Sigmoid colon (tissue), 7 donors: ENCODE measurements at places on chromosomes 13 and 19. TPM values are rescaled to one million over a fixed set of nuclear protein-coding genes. Genes with fewer than 3 reads are reported as not detected.

DNA sequence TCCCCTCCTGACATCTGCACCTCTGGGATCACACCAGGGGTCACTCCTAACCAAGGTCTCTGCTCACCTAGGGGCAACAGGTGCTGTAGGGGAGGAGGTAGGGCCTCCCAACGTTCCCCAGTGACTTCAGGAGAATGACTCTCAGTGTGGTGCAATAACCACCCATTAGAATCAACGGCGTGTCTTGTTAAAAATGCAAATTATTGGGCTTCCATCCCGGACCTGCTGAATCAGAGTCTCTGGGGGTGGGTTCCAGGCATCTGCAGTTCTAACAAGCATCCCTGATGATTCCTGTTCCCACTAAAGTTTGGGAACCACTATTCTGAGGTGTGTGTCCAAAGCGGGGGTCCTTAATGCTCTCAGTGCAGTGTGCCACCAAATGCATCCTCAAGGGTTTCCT lies 84.6 kb downstream of the CRYL1 start:
- no peak overlapping the region for H3K4me3 ChIP-seq
- H3K27me3 ChIP-seq, result no peaks in the 10 kb centered on the region
- H3K36me3 ChIP-seq, result no peaks in the 10 kb centered on the region

GRCh38 chr19:1767464-1767933 lies 14.2 kb downstream of the ONECUT3 start:
- H3K27me3 ChIP-seq, result peaks cover 98% of the 10 kb centered on the region
- H3K4me1 ChIP-seq, result no peaks in the 10 kb centered on the region
- no peak overlapping the region for H3K27ac ChIP-seq
- no peak for DNase-seq
- H3K4me3 ChIP-seq, result no peak overlapping the region

DNA sequence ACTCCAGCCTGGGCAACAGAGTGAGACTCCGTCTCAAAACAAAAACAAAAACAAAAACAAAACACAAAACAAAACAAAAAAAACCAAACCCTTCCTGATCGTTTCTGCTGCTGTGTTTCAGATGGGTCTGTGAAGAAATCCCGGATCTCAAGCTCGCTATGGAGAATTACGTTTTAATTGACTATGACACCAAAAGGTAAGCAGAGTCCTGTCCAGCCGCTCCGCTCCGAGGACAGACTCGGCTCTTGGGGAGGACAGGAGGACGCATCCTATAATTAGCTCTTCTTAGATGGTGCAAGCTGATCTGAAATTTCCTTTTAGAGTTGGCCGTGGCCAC lies 22.0 kb downstream of the DOT1L start:
- peak overlapping the region; percentile 86 for H3K27ac ChIP-seq
- H3K27me3 ChIP-seq, result no peaks in the 10 kb centered on the region
- peaks cover 81% of the 10 kb centered on the region for H3K4me1 ChIP-seq
- H3K4me3 ChIP-seq, result peak overlapping the region; percentile 12
- H3K36me3 ChIP-seq, result no peaks in the 10 kb centered on the region

- no peak overlapping the region for H3K27ac ChIP-seq
- DNase-seq, result no peak
- no peaks in the 10 kb centered on the region for H3K27me3 ChIP-seq
- H3K36me3 ChIP-seq, result no peaks in the 10 kb centered on the region
- no peaks in the 10 kb centered on the region for H3K4me1 ChIP-seq
- no peak overlapping the region for H3K4me3 ChIP-seq
These were observed 392.7 kb downstream of the UQCRFS1 start for GRCh38 chr19:28820289-28820688.

- H3K4me3 ChIP-seq, result no peak overlapping the region
- no peaks in the 10 kb centered on the region for H3K36me3 ChIP-seq
- H3K4me1 ChIP-seq, result no peaks in the 10 kb centered on the region
- DNase-seq, result no peak
- no peaks in the 10 kb centered on the region for H3K27me3 ChIP-seq
These were observed 144.8 kb downstream of the DACH1 start for GRCh38 chr13:71722206-71722605.

DNA sequence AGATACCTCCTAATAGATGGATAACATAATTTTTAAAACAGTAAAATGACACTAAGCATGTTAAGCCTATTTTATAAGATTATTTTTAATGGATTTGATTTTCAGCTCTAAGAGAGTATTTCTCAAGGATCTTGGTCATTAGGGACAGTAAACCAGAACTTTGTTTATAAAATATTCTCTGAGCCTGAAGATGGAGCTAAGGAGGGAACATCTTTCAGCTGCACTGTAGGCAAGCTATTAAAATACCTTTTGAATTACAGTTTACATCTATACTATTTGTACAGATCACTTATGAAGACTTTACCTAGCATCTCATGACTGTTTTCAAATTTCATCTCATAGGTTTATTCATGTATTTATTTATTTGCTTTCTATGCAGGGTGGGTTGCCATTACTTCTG lies 345.3 kb downstream of the MYO16 start:
- H3K4me1 ChIP-seq, result no peaks in the 10 kb centered on the region
- no peaks in the 10 kb centered on the region for H3K27me3 ChIP-seq
- no peak overlapping the region for H3K4me3 ChIP-seq
- no peaks in the 10 kb centered on the region for H3K36me3 ChIP-seq

DNA sequence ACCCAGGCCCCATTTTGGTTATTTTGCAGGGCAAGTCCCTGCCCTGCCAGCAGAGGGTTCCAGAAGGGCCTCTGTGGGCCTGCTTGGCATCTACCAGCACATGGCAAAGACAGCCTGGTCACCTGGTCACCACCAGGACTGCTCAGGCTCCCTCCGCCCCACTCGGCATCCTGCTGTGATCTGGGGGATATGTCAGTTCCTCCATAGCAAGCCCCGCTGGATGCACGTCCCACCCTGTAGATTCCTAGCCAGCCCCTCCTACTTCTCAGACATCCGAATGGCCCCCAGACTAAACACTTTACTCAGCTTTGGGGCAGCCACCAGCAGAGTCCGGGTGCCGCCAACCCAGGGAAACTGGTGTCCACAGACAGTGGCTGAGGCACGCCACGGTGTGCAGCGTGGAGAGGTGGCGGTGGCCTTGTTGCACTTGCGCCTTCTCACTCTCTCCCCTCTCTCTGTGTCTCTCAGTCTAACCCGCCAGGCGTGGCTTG lies 31.8 kb upstream of the USE1 start:
- peaks cover 15% of the 10 kb centered on the region for H3K36me3 ChIP-seq
- no peaks in the 10 kb centered on the region for H3K27me3 ChIP-seq
- H3K27ac ChIP-seq, result no peak overlapping the region
- no peak for DNase-seq
- no peak overlapping the region for H3K4me3 ChIP-seq
- no peaks in the 10 kb centered on the region for H3K4me1 ChIP-seq

The BEST2 gene
- polyA plus RNA-seq, result 50.0 TPM

The KIR2DL3 gene
- not detected for polyA plus RNA-seq

The DCLK1 gene
- polyA plus RNA-seq, result 1.2 TPM

The IGFL4 gene
- polyA plus RNA-seq, result not detected

The WDR62 gene
- under 0.01 TPM for polyA plus RNA-seq
